ENCODE measurements at places on chromosomes 13 and 19.

GRCh38 chr13:72163678-72164077 lies 296.7 kb upstream of the DACH1 start:
- no peak for DNase-seq

GRCh38 chr19:13425151-13425550 lies 81.1 kb downstream of the CACNA1A start:
- DNase-seq = no peak

- DNase-seq = no peak
Observed at GRCh38 chr19:40362160-40362559, 13.7 kb downstream of the PLD3 start.

DNA sequence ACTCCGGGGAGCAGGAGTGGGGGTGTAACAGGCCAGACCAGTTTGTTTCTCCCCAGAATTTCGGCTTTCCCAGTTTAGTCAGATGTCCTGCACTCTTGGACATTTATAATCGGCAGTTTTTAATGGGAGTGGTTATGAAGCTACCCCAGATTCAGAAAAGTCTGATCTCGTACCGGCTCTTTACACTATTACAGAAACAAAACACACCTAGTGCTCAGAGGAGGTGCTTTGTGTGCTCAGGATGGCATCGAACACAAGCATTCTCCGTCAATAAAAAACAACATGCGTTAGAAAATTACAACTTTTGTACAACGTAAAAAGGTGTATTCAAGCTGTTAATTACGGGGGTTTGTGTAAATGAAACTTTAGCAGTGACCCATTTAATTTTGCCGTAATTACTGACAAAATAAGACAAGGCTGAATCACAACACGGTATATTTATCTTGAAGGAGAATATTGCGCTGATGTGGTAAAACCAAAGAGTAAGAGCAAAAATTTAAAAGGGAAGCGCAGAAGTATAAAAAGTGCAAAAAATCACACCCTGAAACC lies 6.6 kb upstream of the SOX1 start:
- DNase-seq = no peak

GRCh38 chr19:43570174-43570791 lies 5.0 kb downstream of the XRCC1 start:
- DNase-seq = no peak

- no peak for DNase-seq
Observed at GRCh38 chr13:44756276-44756810, 180.2 kb upstream of the TSC22D1 start.

Measured in stimulated activated CD4-positive, alpha-beta T cell treated with anti-CD3 and anti-CD28 coated beads, TNF-alpha, amount 100 ng/mL, for 4 hours (primary cell).